Stimulated activated CD8-positive, alpha-beta memory T cell treated with anti-CD3 and anti-CD28 coated beads, Interleukin-4, amount 100 ng/mL, for 1 hour (primary cell): ENCODE measurements at places on chromosomes 16 and 17.

DNA sequence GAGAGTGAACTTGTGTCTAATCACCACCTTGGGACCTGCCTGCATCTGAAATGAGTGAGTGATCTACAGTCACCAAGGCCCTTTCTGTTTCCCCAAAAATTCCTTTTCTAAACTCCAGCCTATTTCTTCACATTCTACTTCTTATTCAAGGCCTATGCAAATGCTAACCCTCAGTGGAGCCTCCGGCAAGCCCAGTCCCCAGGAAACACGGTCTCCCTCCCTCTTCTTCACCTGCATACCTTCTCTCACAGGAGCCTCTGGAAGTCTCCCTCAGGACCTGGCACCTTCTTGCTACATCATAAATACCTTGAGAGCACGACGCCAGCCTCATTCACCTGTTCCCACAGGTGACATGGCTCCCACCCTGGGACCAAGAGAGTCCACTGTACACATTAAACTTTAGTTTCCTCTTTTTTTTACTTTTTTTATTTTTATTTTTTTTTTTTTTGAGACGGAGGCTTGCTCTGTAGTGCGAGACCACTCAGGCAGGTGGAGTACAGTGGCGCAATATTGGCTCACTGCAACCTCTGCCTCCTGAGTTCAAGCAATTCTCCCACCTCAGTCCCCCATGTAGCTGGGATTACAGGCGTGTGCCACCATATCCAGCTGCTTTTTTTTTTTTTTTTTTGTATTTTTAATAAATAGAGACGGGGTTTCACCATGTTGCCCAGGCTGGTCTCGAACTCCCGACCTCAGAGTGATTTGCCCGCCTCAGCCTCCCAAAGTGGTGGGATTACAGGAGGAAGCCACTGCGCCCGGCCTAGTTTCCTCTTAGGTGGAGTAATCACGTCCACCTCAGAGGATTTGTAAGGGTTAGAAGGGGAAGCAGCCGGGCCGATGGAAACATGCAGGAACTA lies 97.3 kb downstream of the ANKRD11 start:
- DNase-seq = no peak

GRCh38 chr16:23268561-23268960 lies 33.5 kb upstream of the SCNN1B start:
- DNase-seq = no peak

GRCh38 chr17:82751171-82751570 lies 694 bp upstream of the TBCD start:
- no peak for DNase-seq

DNA sequence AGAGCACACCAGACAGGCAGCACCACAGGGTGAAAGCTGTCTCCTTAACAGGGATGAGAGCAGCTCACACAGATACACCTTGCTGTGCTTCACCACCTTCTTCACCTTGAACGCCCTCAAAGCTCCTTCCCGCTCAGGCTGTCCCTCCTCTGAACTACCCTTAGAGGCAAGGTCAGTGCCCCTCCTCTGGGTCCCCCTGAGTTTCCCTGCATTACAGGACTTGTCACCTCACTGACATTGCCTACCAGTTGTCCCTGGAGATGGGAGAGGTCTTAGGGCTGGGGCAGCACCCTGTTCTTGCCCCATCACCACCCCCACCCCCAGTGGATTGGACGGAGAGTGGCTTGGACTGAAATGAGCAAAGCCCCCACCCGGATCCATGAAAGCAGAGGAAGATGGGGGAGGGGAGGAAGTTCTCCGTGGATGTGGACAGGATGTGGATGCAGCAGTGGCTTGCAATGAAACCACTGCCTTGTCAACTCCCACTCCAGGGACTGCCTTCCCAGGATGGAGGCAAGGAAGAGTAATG lies 73.2 kb upstream of the CDH5 start:
- no peak for DNase-seq

GRCh38 chr17:2723997-2724783 lies 12.6 kb upstream of the CLUH start:
- DNase-seq = no peak

DNA sequence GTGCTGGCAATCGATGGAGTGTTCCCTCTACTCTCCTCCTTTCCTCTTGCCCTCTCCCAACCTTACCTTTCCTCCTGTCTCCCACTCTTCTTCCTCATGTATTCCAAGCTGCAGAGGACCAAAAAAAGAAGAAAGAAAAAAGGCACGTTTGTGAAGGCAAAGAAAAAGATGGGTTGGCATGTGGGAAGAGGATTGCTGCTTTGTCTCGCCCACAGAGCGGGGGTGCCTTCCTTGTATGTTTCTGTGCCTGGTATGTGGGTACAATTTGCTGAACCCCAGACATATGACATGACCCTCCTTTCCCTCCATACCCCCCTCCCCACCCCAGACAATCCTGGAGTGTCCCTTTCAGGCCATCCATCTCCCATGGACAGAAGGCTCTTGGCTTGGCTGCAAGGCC lies 13.1 kb upstream of the CTCF start:
- no peak for DNase-seq

DNA sequence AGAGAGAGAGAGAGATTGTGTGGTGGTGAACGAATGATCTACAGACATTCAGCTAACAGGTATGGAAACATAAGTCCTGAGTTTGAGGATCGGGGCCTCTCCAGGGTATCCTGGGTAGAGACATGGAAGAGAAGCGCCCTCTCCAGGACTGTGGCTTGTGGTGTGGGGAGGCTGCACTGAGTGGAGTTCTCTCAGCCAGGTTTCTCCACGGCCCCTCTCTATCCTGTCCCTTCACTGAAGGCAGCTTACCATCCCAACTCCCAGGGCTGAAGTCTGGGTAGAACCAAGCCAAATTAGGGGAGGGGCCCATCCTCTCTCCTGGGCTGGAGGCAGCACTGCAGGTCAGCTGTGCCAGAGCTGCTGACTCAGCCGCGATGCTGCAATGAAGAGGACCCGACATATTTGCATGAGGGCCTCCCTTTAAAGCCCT lies 6.2 kb downstream of the C1QL1 start:
- DNase-seq = no peak

GRCh38 chr17:19013806-19014627 lies 9.5 kb upstream of the FAM83G start:
- DNase-seq = no peak

DNA sequence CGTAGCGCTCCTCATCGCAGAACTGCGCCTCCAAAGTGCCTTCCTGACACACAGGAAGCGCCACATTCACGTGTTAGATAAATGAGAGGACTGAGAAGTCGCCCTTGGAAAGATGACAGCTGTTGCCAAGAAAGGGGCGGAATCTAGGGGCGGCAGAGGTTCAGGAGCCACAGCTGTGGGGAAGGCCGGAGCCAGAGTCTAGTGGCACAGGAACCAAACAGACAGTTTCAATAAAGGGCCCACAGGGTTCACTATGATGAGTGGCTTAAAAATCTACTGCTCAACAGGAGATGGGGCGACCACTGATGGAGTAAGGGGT lies 4.7 kb downstream of the FLCN start:
- no peak for DNase-seq

DNA sequence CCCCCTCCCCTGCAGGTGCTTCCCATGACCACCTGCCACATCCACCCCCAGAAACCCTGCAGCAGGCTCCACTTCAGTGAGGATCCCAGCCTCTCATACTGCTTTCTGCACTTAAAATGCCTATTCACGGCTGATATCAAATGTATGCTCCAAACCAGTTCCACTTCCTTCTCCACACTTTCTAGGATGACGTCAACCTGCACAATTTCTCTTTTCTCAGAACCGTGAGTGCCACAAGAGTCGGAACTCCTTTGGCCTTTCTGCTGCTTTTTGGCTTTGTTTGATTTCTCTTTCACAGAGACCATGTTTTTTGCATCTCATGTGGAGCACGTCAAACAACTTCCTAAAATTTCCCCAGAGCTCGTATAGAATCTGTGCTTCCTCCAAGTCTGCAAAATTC lies 378.8 kb upstream of the TNRC6C start:
- no peak for DNase-seq

- no peak for DNase-seq
Observed at GRCh38 chr16:608019-608418, 18.2 kb downstream of the RAB40C start.

GRCh38 chr17:48110761-48111160 lies 3.2 kb downstream of the SNX11 start:
- no peak for DNase-seq

- no peak for DNase-seq
Observed at GRCh38 chr17:441155-441950, 88.7 kb upstream of the RPH3AL start.

GRCh38 chr16:56347670-56348069 lies 77.7 kb downstream of the AMFR start:
- no peak for DNase-seq
